ENCODE measurements at places on chromosomes 3 and 15.

GRCh38 chr15:56832125-56832524 lies 86.3 kb upstream of the TCF12 start:
- no peak for DNase-seq

- no peak for DNase-seq
These were observed 449.6 kb upstream of the TGFBR2 start for GRCh38 chr3:30156586-30157498.

DNA sequence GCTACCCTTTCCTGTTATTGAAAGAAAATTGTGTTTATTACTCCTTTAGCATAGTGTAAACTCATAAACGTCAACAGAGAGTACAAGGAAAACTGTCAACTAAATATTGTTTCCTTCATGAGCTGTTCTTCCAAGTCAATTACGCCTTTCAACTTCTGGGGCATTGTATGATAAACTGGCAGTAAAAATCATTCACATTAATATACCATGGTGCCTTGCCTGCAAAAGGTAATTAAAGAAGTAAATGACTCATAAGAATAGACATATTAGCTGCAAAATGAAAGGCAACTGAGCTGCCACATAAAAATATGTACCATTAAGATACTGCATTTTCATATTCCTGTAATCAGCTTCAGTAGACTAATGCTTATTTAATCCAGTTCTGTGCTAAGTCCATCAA lies 447.3 kb downstream of the FOXP1 start:
- DNase-seq: no peak

GRCh38 chr3:85801955-85802354 lies 843.2 kb downstream of the CADM2 start:
- no peak for DNase-seq

GRCh38 chr3:124785973-124786372 lies 55.7 kb downstream of the UMPS start:
- DNase-seq: no peak

DNA sequence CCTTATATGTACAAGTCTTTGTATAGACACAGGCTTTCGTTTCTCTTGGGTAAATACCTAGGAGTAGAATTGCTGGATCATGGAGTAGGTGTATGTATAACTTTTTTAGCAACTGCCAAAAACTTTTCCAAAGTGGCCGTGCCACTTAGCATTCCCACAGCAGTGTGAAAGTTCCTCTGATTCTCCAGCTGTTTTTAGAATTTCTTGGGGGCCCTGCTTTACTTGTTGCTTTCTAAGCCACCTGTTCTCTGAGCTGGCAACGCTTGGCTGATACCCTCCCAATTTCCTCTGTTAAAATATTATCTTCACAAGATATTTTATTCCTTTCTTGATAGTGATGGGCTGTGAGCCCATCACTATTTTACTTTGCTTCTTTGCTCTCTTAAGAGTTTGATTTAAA lies 19.2 kb downstream of the LIMD1 start:
- no peak for DNase-seq

DNA sequence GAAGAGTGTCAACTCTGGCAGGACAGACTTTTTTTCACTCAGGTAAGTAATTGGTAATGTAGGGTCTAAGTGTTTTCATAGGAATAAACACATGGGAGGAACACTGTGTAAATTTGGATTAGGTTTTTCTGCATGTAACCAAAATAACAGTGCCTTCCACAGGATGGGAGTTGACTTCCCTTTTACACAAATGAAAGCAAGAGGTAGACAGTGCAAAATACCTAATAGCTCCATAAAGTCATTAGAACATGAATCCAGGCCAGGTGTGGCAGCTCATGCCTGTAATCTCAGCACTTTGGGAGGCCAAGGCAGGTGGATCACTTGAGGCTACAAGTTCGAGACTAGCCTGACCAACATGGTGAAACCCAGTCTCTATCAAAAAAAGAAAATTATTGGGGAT lies 25.5 kb upstream of the MYO1E start:
- DNase-seq: no peak

GRCh38 chr3:103403191-103403590 lies 968.4 kb downstream of the ZPLD1 start:
- no peak for DNase-seq

Measured in CD4-positive, alpha-beta T cell treated with Interleukin-4 for 1 hour (primary cell).